ENCODE measurements at places on chromosomes 3 and 15. TPM values are rescaled to one million over a fixed set of nuclear protein-coding genes. Genes with fewer than 3 reads are reported as not detected.

- H3K4me1 ChIP-seq: peaks cover 18% of the 10 kb centered on the region
- no peaks in the 10 kb centered on the region for H3K27me3 ChIP-seq
- no peak for DNase-seq
- no peaks in the 10 kb centered on the region for H3K36me3 ChIP-seq
- H3K4me3 ChIP-seq: no peak overlapping the region
- H3K27ac ChIP-seq: no peak overlapping the region
These were observed 29.3 kb upstream of the INSYN1 start for GRCh38 chr15:73782344-73782959.

DNA sequence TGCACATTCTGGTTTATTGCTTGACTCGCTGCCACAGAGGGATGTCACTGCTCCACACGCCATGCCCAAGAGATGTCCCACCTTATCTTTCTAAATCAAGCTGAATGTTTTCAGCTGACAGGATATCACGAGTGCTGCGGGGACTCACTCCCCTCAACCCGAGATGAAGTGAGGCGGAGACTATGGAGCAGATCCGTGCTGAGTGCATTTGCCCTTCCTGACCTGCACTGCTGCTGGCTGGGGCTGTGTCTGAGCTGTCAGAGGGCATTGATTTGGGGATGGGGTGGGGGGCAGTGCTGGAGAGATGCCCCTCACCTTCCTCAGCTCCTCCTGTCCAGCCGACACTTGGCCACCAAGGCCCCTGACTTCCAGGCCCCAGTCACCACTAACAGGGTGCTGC, 40.5 kb upstream of the CSPG4 start:
- H3K4me1 ChIP-seq: no peaks in the 10 kb centered on the region
- no peaks in the 10 kb centered on the region for H3K36me3 ChIP-seq
- no peak overlapping the region for H3K4me3 ChIP-seq

DNA sequence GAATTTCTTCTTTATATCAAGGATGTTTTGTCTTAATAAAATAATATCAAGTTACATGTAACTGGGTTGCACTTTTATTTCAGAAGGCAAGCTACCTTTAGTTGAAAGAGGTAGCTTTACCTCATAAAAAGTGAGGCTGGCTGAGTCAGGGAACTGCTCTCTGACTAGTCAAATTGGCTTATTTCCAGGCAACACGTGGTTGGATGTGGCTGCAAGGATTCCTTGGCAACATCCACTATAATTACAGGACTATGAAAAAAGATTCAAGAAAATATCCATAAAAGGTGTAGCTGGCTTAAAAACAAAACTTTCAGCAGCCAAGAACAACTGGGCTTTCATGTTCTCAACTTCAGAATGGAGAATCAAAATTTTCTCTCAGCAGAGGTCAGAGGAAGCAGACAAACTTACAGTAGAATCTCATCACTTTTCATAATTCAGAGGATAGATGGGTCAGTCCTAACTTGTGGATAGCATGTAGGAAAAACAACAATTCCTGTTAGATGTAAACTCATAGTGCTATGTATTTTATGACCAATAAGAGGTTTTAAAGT, 779.1 kb downstream of the MECOM start:
- peaks cover 12% of the 10 kb centered on the region for H3K4me1 ChIP-seq
- no peak overlapping the region for H3K27ac ChIP-seq
- no peaks in the 10 kb centered on the region for H3K36me3 ChIP-seq

- H3K27ac ChIP-seq: no peak overlapping the region
- no peak for DNase-seq
- H3K36me3 ChIP-seq: no peaks in the 10 kb centered on the region
- H3K27me3 ChIP-seq: no peaks in the 10 kb centered on the region
- H3K4me3 ChIP-seq: no peak overlapping the region
These were observed 22.0 kb downstream of the AADAC start for GRCh38 chr3:151835751-151836525.

GRCh38 chr15:64146885-64147681, 4.4 kb upstream of the SNX22 start:
- peaks cover 21% of the 10 kb centered on the region for H3K27me3 ChIP-seq
- H3K4me3 ChIP-seq: no peak overlapping the region
- H3K27ac ChIP-seq: no peak overlapping the region
- H3K4me1 ChIP-seq: peaks cover 11% of the 10 kb centered on the region
- H3K36me3 ChIP-seq: peaks cover 4% of the 10 kb centered on the region

- H3K27ac ChIP-seq: no peak overlapping the region
- H3K4me1 ChIP-seq: peaks cover 14% of the 10 kb centered on the region
- DNase-seq: no peak
- H3K27me3 ChIP-seq: no peaks in the 10 kb centered on the region
- no peak overlapping the region for H3K4me3 ChIP-seq
These were observed 132.1 kb upstream of the TRIM42 start for GRCh38 chr3:140545756-140546155.

GRCh38 chr3:98874602-98875249, 26.8 kb downstream of the DCBLD2 start:
- no peak for DNase-seq
- no peaks in the 10 kb centered on the region for H3K36me3 ChIP-seq
- H3K27me3 ChIP-seq: no peaks in the 10 kb centered on the region
- H3K4me1 ChIP-seq: no peaks in the 10 kb centered on the region
- no peak overlapping the region for H3K27ac ChIP-seq
- no peak overlapping the region for H3K4me3 ChIP-seq

DNA sequence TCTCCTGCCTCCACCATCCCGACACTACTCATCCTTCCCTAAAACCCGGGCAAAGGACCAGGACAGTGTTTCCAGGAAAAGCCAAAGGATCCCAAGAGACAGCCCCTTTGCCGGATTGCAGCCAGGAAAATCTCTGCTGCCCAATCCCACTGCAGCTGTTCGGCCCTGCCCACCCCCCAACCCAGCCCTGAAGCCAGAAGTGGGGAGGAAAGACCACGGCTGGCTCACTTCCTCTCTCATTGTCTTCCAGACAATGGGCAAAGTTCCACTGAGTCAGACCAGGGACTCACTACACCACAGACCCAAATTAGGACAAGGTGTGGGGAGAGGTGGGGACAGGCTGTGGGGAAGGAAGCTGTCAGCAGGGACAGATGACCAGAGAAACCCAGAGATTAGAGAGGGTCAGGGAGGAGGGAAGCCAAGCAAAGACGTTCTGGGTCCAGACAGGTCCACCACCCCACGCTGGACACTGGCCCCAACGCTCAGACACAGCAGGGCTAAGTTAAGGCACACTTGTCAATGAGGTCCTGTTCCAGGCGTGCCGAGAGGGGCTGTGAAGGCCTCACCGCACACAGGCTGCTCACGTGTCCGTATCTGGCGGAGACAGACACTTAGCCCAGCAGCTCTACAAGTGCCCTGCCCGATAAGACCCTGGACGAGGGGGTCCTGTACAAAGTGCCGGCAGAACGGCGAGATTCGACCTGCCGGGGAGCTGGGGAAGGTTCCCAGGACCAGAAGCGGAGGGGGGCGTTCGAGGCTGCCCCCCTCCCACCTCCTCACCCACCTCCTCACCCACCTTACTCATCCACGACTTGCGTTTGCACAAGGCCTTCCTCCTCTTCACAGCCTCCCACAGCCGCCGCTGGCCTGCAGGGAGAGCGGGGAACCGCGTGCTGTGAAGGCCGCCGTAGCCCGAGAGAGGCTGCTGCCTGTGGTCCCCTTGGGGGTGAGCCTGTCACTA, 21.9 kb downstream of the TNK2 start:
- no peak overlapping the region for H3K4me3 ChIP-seq
- peak overlapping the region; percentile 54 for H3K27ac ChIP-seq
- no peaks in the 10 kb centered on the region for H3K27me3 ChIP-seq

- DNase-seq: no peak
- no peaks in the 10 kb centered on the region for H3K4me1 ChIP-seq
- no peak overlapping the region for H3K27ac ChIP-seq
These were observed 61.6 kb downstream of the DCBLD2 start for GRCh38 chr3:98839846-98840245.

GRCh38 chr3:116425126-116425525, 20.2 kb downstream of the LSAMP start:
- H3K27ac ChIP-seq: no peak overlapping the region
- H3K36me3 ChIP-seq: no peaks in the 10 kb centered on the region
- DNase-seq: no peak

GRCh38 chr15:83404121-83404520, 43.0 kb upstream of the SH3GL3 start:
- no peak overlapping the region for H3K27ac ChIP-seq
- no peak overlapping the region for H3K4me3 ChIP-seq
- no peaks in the 10 kb centered on the region for H3K27me3 ChIP-seq

GRCh38 chr3:17384567-17385296, 357.7 kb downstream of the TBC1D5 start:
- DNase-seq: no peak
- no peak overlapping the region for H3K27ac ChIP-seq
- H3K4me3 ChIP-seq: no peak overlapping the region
- H3K4me1 ChIP-seq: no peaks in the 10 kb centered on the region

- H3K4me3 ChIP-seq: no peak overlapping the region
- peaks cover 84% of the 10 kb centered on the region for H3K4me1 ChIP-seq
- H3K27ac ChIP-seq: peak overlapping the region; percentile 82
- DNase-seq: no peak
These were observed 23.1 kb downstream of the ANXA2 start for GRCh38 chr15:60374628-60375081.

UBAP1L gene
- 3.2 TPM for total RNA-seq

DAZL gene
- total RNA-seq: not detected

MEGF11 gene
- 0.23 TPM for total RNA-seq

MESP1 gene
- total RNA-seq: 0.83 TPM

NT5DC2 gene
- total RNA-seq: 61.9 TPM

SPATA12 gene
- total RNA-seq: 0.13 TPM

MOBP gene
- not detected for total RNA-seq

IFT80 gene
- total RNA-seq: 9.8 TPM

HLTF gene
- 20.5 TPM for total RNA-seq

ATG7 gene
- 20.6 TPM for total RNA-seq

IL20RB gene
- 1.4 TPM for total RNA-seq

Measured in esophagus muscularis mucosa (tissue), 4 donors.